Stimulated activated CD4-positive, alpha-beta T cell treated with anti-CD3 and anti-CD28 coated beads, Interleukin-12 subunit alpha, Interleukin-12 subunit beta, amount 100 ng/mL, for 48 hours (primary cell): ENCODE measurements at places on chromosomes 1 and 21.

DNA sequence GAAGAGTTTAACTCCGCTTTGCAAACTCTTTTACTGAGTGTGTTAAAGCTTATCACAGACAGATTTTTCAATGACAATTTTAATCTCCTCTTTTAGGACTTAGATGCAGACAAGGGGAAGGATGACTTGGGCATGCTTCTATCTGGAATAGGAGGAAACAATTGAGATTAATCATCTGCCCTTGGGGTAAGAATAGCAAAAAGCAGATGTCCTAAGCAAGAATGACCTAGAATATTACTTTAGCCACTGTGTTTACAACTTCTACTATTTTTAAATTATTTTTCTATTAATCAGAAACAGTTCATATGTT is 569.0 kb upstream of the ADGRL2 start:
- no peak for DNase-seq

DNA sequence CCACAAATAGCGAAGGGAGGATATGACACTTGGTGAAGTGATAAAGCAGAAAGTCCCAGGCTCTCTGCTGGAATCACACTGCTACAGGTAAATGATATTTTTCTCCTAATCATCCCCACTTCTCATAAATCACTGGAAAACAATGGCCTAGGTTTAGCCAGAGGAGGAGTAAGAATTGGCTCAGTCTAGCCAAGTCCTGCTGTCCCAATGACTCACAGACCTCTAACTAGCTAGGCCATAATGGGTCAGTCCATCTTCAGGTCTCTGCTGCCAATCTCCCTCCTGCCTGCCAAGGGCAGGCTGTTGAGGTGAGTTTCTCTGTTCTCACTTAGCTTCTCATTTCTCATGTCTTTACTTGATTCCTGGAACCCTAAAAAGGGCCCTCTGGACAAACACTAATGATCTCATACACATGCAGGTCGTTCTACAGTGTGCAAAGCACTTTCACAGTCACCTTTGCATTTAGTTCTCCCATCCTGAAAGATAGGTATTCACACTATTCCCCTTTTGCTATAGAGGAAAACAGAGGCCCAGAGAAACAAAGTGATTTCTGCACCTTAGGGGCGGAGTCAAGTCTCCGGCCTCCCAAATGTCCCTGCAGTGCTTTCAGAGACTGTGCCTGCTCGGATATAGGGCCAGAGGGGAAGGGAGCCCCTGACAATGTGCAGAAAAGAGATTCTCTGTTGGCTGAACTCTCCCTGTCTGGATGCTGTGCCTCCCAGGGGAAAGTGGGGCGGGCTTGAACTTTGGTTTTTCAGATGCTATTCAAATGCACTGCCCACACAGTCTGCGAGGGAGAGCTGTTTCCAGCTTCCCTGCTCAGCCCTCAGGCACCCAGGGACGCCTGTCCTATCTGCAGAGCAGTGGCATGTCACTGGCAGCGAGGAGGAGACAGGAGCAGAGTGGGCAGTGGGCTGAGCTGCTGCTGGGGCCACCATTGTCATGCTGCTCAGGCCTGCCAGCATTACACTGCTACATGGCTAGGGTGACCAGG is 3.9 kb upstream of the CDK18 start:
- DNase-seq = no peak

DNA sequence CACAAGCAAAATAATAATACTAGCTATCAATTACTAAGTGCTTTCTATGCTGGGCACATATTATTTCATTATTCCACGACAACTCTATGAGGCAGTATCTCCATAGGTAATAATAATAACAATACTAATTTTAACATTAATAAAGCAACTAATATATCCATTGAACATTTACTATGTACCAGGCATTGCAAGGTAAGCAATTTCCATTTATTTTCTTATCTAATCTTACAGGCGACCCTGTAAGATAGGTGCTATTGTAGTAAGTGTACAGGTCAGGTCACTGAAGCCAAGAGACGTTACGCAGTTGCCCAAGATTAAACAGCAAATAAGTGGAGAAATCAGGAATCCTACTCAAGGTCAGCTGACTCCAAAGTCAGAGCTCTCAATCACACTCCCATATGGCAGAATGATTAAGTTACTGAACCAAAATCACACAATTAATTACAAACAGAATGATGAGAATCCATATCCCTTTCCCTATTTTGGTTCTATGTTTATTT is 198.4 kb downstream of the SLC45A1 start:
- no peak for DNase-seq

DNA sequence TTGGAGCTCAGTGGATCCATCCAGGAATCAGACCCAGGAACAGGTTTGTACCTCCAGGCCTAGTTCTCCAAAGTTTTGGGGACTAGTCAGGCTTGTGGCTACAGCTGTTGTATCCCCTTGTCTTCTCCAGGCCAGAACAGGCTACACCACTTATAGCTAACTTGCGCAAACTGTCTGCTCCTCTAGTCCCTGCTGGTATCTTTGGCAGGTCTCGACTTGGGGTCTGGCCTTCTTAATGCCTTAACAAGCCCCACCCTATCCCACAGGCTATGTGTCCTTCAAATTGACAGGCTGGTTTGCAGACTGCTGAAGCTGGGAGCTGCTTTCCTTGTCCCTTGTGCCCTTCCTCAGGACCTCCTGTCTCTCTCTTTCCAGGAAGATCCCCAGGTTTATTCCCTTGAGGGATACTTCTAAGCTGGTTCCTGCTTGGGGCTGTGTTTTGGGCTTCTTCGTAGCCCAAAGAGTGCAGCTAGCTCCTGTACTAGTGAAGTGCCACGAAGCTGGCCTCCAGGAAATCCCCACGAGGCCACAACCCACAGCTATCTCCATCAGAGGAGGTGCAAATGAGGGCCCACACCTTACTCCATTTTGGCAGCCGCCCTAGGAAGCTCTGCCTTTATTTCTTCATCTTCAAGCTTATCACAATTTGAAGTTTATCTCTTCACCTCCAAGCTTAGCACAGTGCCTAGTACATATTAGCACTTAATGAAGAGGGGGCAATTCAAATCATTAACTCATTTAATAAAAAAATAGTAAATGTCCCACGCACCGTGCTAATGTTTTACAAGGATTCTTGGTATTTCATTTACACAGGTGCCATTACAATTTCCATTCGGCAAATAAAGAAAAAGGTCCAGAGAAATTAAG is 683 bp upstream of the DMAP1 start:
- peak; percentile 34 for DNase-seq

DNA sequence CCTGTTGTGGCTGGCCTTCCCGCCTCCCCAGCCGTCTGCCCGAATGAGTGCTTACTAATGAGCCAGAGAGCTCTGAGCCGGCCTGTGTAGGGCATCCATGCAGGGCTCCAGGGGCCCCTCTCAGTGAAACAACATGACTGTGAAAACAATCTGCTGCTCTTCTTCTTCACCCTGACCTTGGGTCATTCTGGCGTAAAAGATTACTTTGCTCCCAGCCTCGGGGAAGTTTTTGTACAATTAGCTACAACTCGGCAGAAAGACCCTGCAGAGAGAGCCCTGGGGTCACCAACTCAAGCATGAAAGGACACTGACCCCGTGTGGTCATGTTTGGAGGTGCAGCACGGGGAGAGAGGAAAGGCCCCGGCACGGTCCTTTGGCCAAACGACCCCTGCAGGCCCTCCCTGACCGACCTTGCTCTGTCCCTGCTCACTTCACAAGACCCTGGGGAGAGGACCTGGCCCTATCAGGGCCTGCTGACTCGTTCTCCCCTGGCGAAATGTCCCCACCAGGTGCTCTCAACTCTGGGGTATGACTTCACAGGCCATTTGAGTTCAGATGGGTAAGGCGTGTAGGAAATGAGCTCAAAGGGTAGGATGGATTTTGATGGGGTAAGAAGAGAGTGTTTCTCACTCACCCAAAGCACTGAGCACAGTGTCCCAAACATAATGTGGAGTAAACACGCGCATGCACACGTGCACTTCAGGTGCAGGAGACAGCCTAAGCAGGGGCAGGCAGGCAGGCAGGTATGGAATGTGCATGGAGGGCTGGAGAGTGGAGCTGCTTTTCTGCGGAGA is 22.9 kb upstream of the FAM20B start:
- peak; percentile 35 for DNase-seq

GRCh38 chr1:212512816-212513559 is 80.3 kb downstream of the NENF start:
- no peak for DNase-seq

DNA sequence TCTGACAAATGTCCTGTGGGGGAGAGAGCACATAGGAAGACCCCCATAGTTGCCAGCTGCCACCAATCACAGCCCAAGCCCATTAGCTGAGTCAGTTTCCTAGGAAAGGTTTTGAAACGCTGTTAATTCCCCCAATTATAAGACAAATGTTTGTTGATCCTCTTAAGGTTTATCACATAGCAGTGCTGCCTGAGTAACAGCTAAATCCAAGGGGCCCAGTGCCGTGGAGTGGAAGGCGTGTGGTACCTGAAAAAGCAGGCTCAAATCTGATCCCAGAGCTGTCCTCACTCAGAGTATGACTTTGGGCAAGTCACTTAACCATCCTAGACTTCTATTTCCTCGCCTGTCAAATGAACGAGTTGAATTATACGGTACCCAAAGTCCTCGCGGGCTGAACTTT is 69.5 kb downstream of the GRIK3 start:
- DNase-seq = no peak

DNA sequence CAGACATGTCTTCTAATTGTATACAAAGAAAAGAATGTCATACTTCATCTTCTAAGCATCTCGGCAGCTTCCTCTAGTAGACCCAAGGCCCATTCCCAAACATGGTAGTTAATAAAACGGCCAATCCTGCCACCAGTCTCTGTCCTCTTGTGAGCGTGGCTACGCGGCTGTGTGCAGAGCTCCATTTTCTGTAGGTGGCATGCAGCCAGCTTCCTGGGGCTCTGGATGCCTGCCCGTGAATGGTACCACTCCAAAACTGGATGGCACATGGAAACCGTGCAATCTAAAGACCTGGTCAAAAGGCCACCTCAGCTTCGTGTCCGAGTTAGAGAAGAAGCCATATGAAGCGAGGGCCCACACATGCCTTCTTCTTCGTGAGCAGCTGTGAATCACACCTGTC is 110.7 kb downstream of the SIPA1L2 start:
- DNase-seq = no peak

GRCh38 chr21:37207441-37208009 is 59.6 kb downstream of the VPS26C start:
- no peak for DNase-seq

DNA sequence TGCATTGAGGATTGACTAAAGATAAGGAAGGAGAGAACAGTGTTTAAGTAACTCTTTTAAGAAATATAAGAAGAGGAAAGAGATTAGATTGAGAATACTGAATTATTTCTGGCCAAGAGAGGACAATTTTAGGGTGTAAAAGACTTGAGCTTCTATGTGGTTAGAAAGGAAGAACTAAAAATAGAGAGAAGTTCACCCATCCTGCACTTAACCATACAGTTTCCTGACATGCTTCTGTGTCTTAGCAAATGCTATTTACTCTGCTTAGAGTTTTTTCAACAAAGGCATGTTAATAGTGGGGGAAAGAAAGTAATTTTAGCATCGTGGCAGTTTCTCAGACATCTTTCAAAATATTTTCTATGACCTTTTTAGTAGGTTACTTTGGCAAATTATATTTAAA is 122.8 kb upstream of the GPR52 start:
- DNase-seq = no peak

DNA sequence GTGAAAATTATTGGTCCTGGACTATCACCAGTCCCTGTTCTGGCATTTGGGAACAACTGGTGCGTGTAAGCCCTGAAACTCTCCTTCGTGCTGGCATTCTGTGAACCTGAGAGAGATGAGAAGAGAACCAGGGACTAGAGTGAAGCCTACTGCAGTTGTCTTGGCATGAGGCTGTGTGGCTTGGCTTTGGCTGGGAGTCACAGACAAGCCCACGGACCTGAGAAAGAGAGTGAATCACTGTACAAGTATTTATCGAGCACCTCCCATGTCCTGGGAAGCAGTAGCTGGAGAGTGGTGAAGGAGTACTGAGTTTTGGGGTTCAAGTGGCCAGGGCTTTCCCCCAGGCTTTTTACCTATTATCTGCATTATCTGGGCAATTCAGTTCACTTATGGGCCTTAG is 63.3 kb downstream of the FGGY start:
- DNase-seq = no peak

GRCh38 chr1:221863635-221864034 is 121.7 kb upstream of the DUSP10 start:
- DNase-seq = no peak

DNA sequence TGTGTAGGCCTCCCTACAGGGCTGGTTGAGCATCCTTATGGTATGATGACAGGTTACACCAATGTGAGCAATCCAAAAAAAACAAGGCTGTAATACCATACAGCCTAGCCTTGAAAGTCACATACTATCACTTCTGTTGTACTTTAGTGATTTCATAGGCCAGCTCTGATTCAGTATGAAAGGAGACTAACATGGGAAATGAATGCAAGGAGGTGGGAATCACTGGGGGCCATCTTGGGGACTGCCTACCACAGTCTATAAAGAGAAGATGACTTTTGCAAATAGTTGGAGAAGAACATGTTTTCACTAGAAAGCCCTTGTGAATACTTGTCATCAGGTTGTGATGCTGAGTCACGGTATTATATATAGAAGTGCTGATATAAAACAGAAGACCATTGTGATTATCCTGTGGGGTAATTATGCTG is 270.7 kb downstream of the S1PR1 start:
- no peak for DNase-seq

DNA sequence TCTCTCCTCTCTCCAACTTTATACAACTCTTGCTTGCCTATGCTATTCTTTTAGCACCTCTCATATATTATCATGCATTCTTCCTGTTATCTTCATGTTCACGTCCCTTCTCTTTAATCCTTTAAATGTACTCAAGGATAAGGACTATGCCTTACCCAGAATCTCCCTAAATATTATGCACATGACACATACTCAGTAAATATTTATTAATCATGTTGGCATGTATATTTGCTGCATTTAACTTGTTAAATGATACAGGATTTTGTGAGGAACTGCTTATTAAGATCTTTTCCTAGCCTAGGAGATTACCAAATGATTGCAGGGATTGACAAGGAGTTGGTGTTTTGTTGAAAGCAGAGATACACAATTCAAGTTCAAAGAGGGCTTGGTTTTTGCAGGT is 109.4 kb downstream of the RGS2 start:
- DNase-seq = no peak

- no peak for DNase-seq
Observed at GRCh38 chr1:117794073-117794472, 135.3 kb downstream of the GDAP2 start.

GRCh38 chr1:46757247-46757955 is 38.5 kb upstream of the EFCAB14 start:
- no peak for DNase-seq

GRCh38 chr1:185733818-185734735 is at the start of gene HMCN1:
Gene HMCN1 (plus strand): TSS chr1:185734391. CDS start chr1:185734780, 389 bp downstream.
- DNase-seq = no peak

GRCh38 chr1:166808952-166809351 is 30.3 kb upstream of the POGK start:
- no peak for DNase-seq

DNA sequence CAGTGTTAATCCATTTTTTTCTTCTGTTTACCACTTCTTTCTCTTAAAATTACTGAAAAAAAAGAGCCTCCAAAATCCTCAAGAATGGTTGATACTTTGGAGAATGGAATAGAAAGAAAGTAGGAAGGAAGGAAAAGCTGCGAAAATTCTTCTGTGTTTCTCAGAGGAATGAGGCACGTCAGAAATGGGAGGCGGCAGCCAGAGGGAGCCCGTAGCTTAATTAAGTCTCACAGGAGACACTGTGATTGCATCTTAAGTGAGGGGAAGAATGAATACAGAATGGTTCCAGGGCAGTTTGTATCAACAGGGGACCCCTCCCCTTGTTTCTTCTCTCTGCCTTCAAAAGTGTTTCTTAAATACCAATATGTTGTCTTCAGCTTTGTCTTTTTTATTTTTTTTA is 1099.5 kb downstream of the PLA2G4A start:
- DNase-seq = no peak

- DNase-seq = peak; percentile 50
Observed at GRCh38 chr1:109773203-109773899, 9.6 kb upstream of the EPS8L3 start.

GRCh38 chr1:26541431-26541815 is 11.9 kb downstream of the RPS6KA1 start:
- no peak for DNase-seq
